Mucosa of gallbladder (tissue), 1 donor: ENCODE measurements at places on chromosomes 6 and 20. TPM values are rescaled to one million over a fixed set of nuclear protein-coding genes. Genes with fewer than 3 reads are reported as not detected.

DNA sequence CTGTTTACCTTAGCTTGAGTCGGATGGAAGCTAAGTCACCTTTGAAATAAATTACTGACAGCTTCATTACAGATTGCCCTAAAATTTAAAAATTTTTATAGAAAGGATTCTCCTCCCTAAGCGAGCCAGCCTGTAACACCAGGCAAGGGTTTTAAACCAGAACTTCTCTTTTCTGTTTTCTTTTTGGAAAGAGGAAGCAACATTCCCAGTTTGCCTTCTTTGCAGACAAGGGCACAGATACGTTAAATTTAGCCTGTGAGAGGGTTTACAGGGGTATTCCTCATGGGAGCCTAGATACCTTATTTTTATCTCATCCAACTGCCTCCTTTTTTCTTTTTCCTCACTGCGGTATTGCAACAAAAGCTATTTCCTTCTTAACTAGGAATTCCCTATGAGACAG is 45.0 kb downstream of the GNAS start:
- DNase-seq = no peak

DNA sequence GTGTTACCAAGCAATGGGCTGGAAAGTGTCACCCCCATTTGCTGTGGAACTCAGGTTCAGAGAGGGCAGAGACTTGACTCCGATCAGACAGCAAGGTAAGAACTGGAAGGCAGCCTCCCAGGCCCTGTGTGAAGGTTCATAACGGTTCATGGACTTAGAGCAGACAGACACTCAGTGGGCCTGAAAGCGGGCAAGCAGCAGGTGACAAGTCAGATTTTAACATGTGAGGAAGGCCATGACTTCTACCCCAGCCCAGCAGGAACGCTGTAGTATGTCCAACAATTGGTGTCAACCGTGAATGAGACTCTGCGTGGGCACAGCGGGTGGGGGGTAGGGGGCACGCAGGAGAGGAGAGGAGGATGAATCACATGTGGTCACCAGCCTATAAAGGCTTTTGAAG is 217.6 kb upstream of the SNX9 start:
- DNase-seq = no peak

GRCh38 chr6:127026247-127026646 is 92.2 kb upstream of the RSPO3 start:
- no peak for DNase-seq

GRCh38 chr20:6744180-6744579 is 23.3 kb upstream of the BMP2 start:
- no peak for DNase-seq

- no peak for DNase-seq
Measured at GRCh38 chr20:33900521-33901131, 89.5 kb downstream of the CHMP4B start.

Gene ADGRF1
- total RNA-seq = 10.4 TPM

Gene PLTP
- total RNA-seq = 111 TPM

Gene KDM1B
- 22.6 TPM for total RNA-seq

Gene SEL1L2
- total RNA-seq = 0.52 TPM
